Progenitor cell of endocrine pancreas (in vitro differentiated cells): ENCODE measurements at places on chromosomes 11 and 22.

DNA sequence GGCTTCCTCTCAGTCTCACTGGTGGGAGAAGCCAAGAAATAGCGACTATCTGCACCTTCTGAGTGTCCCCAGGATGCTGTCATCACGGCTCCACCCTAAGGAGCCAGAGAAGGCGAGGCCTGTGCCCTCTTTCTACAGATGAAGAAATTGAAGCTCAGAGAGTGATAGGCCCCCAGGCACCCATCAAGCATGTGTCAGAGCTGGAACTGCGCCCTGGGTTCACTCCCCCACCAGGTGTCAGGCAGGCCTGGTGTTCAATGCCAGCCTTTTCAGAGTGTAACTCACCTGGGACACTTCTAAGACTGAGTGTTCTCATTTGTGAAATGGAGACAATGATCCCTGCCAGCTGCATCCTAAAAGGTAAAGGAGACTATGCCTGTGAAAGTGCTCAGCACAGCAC lies 127.3 kb upstream of the SEZ6L start:
- DNase-seq, result no peak

DNA sequence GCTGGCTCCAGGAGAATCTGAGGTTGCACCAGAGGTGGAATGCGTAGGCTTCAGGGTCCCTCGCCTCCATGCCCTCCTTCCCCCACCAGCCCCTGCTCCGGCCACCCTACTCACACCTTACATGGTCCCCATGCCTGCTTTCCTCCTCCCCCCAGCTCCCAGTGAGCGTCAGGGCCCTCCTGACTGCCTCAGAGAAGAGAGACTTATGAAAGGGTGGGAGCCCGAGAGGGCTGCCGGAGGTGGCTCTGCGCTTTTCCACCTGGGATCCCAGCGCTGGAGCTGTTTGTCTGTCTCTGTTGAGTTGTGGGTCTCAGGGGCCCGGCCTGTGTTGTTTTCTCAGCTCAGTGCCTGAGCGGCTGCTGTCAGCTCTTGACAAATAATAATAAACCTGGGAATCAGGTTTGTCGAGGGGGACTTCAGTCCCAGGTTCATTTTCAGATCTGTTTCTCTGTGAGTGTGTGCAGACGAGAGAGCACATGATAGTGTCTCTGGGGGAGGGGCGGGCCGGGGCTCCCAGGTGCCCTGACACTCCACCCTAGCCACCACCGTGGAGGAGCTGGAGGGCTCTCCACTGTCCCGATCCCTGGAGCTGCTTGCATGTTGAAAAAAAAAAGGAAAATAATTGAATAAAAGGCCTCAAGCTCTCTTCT lies 153.7 kb downstream of the FEZ1 start:
- DNase-seq, result no peak

DNA sequence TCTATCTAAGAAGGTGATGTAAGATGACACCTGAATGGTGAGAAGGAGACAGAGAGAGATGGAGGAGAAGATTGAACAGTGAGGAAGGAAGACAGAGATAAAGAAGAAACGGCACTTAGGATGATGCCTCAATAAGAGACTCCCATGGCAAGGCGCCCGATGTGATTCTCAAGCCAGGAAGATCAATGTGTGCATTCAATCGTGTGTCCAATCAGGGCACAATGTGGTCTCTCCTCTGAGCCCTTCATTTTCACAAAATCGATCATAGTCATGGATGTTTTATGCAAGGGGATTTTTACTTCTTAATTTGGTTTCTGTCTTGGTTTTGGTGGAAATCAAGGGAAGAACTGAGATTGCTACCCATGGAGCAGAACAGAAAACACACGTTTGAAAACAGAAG lies 19.9 kb upstream of the TMPRSS13 start:
- no peak for DNase-seq

DNA sequence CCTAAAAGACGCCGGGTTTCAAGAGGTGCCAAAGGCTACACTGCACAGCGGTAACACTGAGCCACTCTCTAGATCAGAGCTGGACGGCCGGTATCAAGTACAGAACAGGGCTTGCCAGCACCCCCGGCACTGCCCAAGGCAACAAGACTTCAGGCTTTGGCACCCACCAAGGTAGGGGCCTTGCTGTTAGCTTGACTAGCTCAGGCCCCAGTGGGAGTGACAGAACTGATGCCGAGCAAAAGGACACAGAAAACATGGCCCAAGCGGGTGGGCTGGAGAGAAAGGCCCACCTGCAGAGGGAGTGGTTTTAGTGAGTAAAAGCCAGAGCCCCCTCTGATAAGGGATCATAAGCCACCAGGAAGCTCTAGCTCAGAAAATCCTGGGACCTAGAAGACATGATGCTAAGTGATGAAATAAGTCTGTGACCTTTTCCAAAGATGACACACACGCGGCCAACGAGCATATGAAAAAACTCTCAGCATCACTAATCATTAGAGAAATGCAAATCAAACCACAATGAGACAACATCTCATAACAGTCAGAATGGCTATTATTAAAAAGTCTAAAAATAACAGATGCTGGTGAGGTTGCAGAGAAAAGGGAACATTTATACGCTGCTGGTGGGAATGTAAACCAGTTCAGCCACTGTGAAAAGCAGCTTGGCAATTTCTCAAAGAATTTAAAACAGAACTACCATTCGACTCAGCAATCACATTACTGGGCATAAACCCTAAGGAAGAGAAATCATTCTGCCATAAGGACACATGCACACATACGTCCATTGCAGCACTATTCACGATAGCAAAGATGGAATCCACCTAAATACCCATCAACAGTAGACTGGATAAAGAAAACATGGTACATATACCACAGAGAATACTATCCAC lies 12.9 kb downstream of the EHD1 start:
- DNase-seq, result no peak

DNA sequence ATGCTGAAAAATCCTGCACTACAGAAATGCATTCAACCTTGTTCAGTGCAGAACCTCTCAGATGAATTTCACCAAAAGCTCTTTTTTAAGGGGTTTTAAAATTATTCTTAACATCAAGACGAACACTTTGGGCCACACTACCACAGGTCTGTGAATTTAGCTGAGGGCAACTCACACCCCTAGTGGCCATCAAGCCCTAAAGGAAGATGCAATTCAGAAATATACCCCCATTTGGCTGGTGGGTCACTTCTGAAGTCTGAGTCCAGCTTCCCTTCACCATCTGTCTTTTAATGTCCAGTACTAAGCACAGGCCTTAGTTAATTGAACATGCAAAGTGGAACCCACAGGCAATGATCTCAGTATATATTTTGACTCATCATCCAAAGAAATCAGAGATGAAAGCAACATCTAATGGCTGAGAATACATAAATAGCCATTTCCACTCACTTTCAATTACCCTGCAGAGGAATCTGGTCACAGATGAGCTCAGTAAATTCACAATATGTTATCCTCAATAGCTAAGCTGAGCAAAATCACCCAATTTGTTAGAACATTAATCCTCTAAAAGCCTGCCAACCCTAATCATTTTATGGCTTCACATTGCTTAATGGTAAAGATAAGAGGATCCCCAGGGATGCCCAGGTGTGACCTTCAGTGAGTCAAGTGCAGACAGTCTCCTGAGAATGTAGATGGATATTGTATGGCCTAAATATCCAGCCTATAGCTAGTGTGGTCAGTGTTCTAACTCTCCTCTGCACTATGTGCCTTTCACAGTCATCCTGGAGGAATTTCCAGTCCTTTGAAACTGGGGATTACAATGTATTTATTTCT lies 50.3 kb downstream of the FAM76B start:
- DNase-seq, result no peak

GRCh38 chr11:82995754-82996398 lies 75.8 kb downstream of the RAB30 start:
- DNase-seq, result no peak

DNA sequence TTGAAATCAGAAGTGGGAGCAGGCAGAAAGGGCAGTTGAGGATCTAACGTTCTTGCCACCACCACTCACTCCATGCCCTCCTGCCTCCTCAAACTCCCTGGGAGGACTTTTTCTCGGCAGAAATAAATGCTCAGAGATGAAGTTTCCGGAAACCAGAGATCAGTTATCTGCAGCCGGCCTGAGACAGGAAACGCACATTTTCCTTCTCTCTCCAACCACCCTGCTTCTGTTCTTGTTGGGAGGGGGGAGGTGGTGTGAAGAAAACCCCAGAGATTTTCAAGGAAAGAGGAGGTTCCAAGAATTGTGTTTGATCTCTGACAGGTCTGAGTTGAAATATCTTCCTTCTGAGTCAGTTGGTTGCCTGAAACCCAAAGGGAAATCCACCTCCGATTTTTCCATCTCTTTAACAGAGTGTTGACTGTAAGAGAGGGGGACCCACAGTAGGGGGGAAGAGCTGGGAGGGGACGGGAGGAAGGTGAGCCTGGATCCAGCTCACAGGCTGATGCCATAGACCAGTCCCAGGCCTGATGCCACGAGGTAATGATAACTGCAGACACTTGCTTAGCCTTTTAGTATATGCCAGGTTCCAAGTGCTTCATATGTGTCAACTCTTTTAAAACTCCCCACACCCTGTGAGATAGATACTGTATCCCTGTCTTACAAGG lies 100.8 kb downstream of the TRAF6 start:
- DNase-seq, result no peak

DNA sequence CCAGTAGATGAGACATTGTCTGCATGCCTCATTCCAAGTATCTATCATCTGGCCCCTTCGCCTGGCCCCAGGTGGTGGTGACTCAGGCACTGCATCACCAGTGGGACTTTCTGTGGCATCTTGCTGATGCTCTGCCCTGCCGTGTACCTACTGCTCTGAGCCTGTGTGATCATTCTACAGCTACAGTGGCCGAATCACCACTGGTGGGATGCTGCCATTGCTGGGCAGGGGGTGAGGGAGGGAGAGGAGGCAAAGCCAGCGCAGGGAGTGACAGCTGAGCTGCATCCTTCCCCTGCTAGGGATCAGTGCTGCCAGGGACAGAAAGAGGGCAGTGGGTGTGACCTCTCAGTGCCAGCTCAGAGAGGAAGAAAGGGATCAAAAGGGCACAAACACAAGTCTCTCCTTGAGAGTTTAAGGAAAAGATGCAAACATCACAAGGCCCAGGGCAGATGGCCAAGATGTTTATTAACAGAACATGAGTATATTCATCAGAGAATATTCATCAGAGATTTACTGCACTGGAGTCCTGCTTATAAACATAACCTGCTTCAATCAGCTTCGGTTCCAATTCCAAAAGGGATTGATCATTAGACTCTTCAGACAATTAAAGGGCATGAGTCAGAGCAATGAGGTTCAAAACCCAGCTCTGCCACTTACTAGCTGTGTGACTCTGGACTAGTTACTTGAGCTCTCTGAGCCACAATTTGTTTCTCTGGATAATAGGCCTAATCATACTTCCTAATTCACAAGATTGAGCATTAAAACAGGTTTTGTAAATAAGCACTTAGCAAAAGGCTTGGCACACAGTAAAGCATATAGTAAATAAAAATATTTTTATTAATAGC lies 109.8 kb downstream of the NAT10 start:
- no peak for DNase-seq

DNA sequence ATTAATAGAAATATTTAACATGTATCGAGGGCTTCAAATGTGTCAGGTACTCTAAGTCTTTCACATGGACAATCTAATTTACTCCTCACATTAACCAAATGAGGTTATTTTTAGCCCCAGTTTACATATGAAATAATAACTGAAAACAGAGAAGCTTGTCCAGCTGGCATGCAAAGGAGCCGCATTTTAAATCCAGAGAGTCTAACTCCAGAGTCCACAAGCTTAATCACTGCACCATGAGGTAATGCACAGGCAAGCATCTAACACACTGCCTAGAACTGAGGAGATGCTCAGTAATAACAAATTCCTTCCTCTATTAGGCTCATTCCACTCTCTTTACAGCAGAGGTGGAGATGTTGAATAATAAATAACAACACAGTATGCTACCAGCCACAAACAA lies 165.7 kb upstream of the GUCY1A2 start:
- DNase-seq, result no peak

DNA sequence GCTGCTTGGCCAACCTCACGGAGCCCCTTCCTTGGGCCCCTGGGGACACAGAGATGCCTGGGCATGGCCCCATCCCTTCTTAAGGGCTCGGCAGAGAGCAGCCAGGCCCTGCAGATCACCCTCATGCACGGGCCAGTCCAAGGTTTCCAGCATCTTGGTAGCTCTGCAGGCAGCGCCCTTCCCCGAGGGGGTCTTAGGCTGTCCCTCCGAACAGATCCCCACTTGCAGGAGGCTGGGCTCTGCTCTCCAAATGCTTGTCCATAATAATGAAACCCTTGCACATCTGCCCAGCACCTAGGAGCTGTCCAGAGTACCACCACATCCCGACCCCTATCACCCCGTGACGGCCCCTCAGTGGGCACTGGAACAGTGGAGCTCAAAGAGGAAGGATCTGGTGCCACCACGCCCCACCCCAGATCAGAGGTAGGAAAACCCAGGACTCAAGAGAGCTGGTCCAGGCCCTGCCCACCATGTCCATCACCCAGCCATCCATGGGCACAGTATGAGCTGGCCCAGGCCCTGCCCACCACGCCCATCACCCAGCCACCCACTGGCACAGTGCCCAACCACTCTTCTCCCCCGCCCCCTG lies 92.5 kb upstream of the PRR5 start:
- no peak for DNase-seq

- no peak for DNase-seq
These were observed 53.1 kb downstream of the PDE2A start for GRCh38 chr11:72621008-72621610.

DNA sequence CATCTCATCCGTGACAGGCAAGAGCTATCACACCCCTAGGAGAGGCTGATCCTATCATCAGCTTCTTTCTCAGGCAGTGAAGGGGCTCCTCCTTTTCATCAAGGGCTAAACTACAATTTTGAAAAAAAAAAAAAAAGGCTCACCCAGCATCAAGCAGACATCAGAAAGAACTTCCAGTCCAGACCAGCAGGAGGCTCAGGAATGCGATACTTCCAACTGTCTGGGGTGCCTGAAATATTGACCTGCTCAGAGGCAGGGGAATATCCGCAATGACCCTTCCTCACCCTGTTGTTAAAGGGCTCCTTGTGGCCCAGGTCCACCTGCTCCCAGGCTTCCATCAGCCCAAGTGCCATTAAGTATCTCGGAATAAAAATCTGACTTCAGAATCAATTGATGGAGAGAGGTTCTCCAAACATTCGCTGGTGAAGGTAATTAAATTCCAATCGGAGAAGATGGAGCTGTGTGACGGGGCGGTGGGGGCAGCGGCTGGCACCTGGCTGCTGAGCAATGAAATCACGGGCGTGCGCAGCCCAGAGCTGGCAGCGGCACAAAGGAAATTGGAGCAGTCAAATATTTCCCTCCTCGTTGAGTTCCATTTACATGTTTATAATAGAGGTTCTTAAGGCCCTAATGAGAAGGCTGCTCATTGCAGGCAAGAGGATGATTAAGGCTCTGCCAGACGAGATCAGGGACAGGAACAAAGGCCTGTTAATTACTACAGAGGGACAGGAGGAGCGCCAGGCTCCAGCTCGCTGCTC lies 69.0 kb upstream of the THY1 start:
- DNase-seq, result no peak

DNA sequence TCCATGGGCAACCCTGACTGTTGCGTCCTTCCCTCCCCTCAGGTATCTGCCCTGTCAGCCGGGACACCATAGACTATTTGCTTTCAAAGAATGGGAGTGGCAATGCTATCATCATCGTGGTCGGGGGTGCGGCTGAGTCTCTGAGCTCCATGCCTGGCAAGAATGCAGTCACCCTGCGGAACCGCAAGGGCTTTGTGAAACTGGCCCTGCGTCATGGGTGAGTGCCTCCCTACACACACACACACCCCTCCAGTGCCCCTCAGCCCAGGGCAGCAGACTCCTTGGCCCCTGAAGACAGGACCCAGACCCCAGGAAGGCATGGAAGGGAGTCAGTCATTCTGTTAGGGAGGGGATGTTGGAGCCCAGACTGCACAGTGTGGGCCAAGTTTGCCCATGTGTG lies 17.9 kb upstream of the UVRAG start:
- no peak for DNase-seq
